Activated CD8-positive, alpha-beta memory T cell treated with anti-CD3 and anti-CD28 coated beads for 1 hour (primary cell): ENCODE measurements at places on chromosomes 16 and 17.

DNA sequence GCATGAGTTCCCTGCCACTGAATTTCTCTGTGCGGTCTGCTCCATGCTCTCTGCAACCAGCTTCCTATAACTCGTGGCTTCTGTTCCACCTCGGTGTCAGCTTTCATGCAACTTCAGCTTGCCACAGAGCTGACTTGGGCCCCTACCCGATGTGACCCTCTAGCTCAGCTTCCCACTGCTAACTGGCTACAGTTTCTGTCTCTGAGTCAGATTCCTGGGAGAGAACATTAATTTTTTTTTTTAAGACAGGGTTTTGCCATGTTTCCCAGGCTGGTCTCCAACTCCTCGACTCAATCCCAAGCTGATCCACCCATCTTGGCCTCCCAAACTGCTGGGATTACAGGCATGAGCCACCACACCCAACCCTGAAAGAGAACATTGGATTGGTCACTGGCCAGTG lies 35.5 kb upstream of the PSMD7 start:
- no peak for DNase-seq

- no peak for DNase-seq
These were observed 758.4 kb downstream of the CDH8 start for GRCh38 chr16:61277849-61278248.

GRCh38 chr17:11986942-11987329 lies 10.3 kb downstream of the ZNF18 start:
- DNase-seq, result no peak

DNA sequence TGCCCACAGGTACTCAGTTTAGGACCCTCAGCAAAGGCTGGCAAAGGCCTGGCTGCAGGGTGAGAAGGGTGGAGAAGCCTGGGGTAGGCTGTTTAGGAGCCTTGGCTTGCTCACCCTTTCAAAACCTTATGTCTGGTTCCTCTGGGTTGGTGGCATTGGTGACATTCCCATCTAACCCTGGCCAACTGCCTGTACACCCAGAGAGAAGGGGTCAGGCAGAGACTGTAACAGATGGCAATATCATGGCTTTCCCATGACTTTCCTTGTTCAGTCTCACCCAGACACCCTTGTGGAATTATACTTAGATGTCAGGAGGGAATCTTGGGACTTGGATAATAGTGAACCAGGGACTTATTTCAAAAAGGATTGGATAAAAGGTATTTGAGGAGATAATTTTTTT lies 18.5 kb upstream of the LLGL1 start:
- no peak for DNase-seq

- DNase-seq, result no peak
These were observed 71.2 kb upstream of the LGALS9 start for GRCh38 chr17:27559506-27560481.

GRCh38 chr17:72512649-72513556 lies 392.1 kb downstream of the SOX9 start:
- DNase-seq, result no peak

DNA sequence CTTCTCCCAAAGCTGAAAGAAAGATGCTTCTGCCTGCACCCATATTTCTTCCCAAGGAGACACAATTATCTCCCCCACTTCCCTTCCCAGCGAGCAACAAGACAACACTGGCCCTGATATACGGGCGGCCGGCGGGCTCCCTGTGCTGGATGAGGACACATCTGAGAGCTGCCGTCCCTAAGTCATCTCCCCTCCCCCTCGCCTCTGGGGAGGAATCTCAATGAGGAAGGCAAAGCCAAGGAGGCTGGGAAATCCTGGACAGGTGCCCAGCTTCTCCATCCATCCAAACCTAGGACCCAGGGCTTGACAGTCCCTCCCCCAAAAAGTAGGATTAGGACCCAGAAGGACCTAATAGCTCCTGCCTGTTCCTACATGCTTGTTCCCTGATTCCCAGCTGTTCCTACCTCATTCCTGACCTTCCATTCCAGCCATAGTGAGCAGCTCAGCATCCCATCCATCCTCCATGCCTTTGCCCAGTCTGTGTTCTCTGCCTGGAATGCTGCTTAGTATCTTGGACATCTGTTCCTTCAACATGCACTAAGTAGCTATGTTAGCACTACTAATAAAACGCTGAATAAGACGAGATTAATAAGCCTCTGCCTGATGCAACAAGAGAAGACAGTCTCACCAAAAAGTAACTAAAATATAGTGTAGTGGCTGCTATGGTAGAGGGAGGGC lies 167.9 kb downstream of the CCT6B start:
- no peak for DNase-seq

DNA sequence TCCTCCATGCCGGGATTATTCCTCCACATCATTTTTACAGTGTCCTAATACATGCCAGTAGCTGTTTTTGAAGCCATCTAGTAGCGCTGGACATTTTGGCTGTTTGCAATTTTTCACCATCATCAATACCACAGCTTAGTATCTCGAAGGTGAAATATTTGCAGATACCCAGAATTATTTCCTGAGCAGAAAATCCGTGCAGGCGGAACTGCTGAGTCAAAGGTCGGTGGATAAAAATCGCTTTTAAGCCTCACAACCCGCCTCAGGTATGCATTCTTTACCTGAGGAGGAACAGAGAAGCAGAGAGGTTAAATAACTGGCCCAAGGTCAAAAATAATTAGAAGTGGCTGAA lies 584 bp upstream of the TNRC6A start:
- DNase-seq, result no peak

- DNase-seq, result no peak
These were observed 94.2 kb downstream of the CNTNAP4 start for GRCh38 chr16:76371441-76371840.

DNA sequence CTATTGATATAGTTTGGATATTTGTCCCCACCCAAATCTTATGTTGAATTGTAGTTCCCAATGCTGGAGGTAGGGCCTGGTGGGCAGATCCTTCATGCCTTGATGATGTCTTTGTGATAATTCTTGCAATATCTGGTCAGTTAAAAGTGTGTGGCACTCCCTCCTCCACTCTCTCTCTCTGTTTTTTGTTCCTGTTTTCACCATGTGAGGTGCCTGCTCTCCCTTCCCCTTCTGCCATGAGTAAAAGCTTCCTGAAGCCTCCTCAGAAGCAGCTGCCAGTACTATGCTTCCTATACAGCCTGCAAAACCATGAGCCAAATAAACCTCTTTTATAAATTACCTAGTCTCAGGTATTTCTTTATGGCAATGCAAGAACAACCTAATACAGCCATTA lies 47.3 kb downstream of the TOM1L2 start:
- no peak for DNase-seq

- DNase-seq, result no peak
These were observed 2.0 kb downstream of the PTX4 start for GRCh38 chr16:1486551-1487390.

GRCh38 chr16:549544-550263 lies 10.5 kb upstream of the PRR35 start:
- DNase-seq, result no peak
